Activated T-cell treated with anti-CD3 and anti-CD28 coated beads, Interleukin-2, amount 50 U/mL, for 48 hours (primary cell): ENCODE measurements at places on chromosomes 6 and 20.

- no peak for DNase-seq
Measured at GRCh38 chr20:50067461-50067860, 45.5 kb downstream of the UBE2V1 start.

- DNase-seq = no peak
Measured at GRCh38 chr20:39944861-39945260, 744.2 kb downstream of the MAFB start.

GRCh38 chr6:121305957-121306607, 28.2 kb downstream of the TBC1D32 start:
- no peak for DNase-seq

- DNase-seq = no peak
Measured at GRCh38 chr6:82737965-82738364, 327.7 kb downstream of the UBE3D start.

GRCh38 chr6:53300656-53301551, 47.8 kb downstream of the ELOVL5 start:
- peak; percentile 30 for DNase-seq

DNA sequence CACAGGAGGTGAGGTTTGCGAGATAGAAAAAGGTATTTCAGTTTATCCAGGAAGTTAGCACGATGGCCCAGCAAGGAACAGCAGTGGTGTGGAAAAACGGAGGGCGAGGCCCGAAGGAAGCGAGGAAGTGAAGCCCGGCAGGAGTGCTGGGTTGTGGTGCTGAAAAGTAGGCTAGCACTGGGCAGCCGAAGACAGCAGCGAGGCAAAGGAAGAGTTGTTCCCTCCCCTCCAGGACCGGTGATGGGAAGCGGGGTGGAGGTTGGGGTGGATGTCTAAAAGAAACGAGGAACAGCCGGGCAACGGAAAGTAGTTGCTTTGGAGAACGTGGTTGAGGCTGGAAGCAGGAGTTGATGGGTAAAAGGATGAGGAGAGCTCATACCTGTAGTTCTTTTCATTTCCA, 1.4 kb downstream of the METTL24 start:
- no peak for DNase-seq

- no peak for DNase-seq
Measured at GRCh38 chr6:14867802-14868201, 378.1 kb upstream of the JARID2 start.

DNA sequence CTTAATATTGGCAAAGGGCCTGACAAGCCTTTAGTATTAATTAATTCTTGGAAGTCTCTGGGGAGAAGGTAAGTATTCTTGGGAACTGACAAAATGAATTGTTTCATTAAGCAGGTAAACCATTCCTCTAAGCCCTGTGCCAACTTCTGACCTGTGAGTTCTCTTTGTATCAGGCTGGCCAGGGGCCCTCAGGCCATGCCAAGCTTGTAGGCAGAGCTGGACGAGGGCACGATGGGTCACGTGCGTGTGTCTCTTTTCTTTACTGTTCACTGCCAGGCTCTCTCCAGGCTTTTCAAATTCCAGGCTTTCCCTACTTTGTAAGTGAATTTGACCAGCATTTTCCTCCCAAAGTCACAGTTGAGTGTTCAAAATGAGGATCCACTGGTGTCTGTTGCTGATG, 112.4 kb downstream of the NRN1 start:
- no peak for DNase-seq

GRCh38 chr20:58753267-58753921, 60.8 kb downstream of the NPEPL1 start:
- no peak for DNase-seq

DNA sequence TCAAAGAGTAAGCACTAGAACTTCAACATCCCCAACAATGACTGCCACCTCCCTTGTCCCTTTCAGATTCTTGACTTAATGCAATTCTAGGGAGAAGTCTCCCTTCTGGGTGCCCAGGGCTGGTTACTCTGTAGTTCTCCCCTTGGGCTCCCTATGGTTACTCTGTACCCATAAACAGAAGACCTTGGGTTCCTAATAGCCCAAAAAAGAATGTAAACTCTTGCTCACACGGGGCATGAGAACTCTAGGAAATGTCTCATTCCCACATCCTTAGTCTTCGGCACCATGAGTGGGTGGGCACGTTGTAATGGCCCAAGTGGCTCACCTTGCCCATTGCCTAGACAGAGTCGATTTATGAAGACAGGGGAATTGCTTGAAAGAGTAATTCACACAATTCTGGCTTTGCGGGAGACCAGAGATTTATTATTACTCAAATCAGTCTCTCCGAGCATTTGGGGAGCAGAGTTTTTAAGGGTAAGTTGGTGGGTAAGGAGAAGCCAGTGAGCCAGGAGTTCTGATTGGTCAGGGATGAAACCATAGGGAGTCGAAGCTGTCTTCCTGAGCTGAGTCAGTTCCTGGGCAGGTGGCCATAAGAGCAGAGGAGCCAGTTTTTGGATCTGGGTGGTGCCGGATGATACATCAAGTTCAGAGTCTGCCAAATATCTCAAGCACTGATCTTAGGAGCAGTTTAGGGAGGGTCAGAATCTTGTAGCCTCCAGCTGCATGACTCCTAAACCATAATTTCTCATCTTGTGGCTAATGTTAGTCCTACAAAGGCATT, 61.2 kb upstream of the SIRPG start:
- DNase-seq = no peak

DNA sequence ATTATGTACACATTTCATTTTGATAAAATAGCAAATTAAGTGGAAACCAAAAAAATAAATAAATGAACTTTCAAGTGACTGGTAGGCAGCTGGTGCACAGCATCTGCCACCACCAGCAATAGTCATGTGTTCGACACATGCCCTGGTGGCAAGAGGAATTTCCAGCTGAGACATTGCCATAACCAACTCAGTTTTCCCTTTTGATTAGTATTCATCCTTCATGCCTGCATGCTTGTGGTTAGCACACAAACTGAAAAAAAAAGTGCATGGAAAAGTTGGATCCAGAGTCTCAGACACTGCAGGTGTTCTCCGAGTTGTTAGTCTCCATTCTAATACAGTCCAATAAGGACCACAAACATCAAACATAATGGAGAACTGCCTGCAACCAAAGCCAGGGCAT, 156.0 kb upstream of the SOX4 start:
- no peak for DNase-seq

- DNase-seq = no peak
Measured at GRCh38 chr20:46023999-46024398, 5.0 kb upstream of the SLC12A5 start.

DNA sequence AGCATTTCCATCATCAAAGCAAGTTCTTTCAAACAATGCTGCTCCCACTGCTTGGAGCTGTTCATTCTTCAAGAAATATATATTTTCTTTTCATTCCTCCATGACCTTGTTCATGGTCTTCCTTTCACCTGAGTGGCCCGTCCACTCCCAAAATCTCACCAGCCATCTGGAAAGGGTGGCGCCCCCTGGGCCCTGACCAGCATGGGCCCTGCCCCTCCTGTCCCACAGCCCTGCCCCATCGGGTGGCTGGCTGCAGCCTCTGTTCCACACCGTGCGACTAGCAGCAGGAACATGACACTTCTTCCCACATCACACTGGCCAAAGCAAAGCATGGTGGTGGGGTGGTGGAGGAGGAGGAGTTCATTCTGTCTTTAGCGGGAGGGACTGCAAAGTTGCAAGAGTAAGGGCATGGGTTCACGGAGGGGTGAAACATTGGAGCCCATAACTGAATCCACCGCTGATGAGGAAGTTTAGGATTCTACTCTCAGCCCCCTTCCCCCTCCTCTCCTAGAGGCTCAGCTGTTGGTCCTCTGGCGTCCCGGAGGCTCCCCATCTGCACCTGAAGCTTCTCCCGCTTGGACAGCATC, 195.2 kb upstream of the SLC24A3 start:
- DNase-seq = no peak

- no peak for DNase-seq
Measured at GRCh38 chr6:129140526-129140925, 257.6 kb downstream of the LAMA2 start.

GRCh38 chr6:111600588-111601445, 4.9 kb downstream of the TRAF3IP2 start:
- DNase-seq = no peak

DNA sequence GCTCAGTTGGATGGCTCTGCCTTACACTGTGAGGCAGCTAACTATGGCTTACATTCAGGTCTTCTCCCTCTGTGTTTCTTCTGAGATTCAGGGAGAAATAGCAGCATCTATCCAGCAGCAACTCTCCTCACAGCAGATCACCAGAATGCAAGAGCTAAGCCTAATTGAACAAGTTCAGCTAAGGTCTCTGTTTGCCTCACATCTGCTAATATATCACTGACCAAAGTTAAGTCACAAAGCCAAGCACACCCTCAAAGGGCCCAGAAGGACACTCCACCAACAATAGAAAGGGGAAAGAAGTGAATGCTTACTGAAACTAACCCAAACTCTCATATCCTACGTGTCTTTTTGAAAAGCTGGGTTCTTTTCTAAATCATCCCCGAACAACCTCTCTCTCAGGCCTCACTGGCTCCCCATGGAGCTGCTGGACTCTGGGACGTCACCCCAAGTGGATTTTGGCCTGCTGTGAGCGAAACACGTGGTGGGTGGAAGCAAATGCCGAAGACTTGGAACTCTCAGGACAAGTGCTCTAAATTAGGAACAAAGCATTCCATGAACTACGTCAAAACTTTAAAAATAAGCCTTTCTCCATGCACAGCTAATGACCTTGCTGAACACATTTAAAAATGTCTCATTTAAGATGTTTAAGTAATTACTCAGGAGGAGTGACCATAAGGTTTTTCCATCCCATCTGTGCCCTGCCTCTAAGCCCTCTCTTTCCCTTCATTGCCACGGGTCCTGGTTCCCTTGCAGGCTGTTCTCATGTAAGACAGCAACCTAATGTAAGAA, 167.5 kb upstream of the PLCB4 start:
- DNase-seq = no peak

GRCh38 chr6:24925661-24926060, 10.1 kb downstream of the RIPOR2 start:
- DNase-seq = no peak

DNA sequence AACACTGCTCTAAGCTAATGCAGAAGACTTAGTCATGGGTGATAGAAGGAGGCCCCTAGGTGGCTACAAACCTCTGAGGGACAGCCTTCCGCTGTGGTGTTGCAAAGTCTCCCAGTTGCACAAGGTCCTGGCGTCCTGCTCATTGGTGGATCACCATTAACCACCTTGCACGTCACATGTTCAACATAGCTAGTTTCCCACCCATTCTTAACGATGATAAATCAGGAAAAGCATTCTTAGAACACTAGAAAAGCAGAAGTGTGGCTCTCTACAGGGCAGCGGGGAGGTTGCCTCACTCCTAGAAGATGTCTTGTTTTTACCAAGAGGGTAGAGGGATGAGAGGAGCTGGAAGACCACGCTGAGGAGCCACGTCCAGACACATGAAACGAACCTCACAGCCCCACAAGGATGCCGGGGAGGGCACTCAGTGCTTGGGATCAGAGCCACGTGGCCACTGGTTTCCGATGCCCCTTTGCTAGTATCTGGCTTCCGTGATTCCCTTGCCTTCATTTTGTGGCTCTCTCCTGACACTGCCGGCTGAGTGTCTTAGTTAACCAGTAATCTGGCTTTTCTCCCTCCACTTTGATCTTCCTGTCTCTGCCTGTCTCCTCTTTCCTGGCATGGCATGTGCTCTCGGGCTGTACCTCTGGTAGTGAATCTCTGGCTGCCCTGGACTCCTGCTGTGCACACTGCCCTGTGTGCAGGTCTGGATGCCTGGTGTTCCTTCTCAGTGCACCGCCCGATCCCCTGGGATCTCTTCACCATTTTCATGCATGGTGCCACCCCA, 91.4 kb upstream of the NEDD9 start:
- DNase-seq = no peak

GRCh38 chr6:102679865-102680264, 1286.4 kb downstream of the GRIK2 start:
- DNase-seq = no peak

DNA sequence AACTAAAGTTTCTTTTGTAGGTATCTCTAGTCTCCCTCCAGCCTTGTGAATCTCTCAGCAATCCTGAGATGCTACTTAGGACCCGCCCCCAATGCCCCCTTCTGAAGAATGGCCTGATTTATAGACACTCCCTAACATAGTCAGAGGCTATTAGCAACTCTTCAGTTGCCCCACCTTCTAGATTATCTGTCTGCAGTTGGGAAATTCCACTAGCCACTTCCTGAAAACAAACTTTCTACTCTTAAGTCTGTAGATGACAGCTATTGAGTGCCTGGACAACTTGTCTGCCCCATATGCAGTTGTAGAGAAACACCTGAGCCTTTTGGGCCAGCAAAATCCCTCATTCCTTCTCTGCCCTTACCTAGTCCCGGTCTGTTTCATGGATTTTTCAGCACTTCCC, 188.2 kb upstream of the PREP start:
- no peak for DNase-seq

DNA sequence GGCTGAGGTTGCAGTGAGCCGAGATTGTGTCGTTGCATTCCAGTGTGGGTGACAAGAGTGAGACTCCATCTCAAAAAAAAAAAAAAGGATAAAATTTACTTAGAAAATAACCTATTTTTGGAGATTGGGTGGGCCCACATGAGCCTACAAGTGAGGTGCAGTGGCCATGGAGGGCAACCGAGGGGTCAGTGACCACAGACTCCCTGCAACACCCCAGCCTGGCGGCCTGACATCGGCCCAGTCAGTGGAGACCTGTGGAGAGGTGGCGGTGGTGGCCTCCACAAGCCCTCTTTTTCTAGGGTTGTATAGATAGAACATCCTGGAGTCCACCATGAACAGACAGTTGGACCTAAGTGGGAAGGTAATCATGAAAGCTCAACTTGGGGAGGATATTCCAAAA, 52.7 kb downstream of the BTBD9 start:
- DNase-seq = no peak

- peak; percentile 44 for DNase-seq
Measured at GRCh38 chr6:159093609-159094443, 49.0 kb upstream of the TAGAP start.

GRCh38 chr6:1986454-1987243, 258.8 kb downstream of the GMDS start:
- no peak for DNase-seq

DNA sequence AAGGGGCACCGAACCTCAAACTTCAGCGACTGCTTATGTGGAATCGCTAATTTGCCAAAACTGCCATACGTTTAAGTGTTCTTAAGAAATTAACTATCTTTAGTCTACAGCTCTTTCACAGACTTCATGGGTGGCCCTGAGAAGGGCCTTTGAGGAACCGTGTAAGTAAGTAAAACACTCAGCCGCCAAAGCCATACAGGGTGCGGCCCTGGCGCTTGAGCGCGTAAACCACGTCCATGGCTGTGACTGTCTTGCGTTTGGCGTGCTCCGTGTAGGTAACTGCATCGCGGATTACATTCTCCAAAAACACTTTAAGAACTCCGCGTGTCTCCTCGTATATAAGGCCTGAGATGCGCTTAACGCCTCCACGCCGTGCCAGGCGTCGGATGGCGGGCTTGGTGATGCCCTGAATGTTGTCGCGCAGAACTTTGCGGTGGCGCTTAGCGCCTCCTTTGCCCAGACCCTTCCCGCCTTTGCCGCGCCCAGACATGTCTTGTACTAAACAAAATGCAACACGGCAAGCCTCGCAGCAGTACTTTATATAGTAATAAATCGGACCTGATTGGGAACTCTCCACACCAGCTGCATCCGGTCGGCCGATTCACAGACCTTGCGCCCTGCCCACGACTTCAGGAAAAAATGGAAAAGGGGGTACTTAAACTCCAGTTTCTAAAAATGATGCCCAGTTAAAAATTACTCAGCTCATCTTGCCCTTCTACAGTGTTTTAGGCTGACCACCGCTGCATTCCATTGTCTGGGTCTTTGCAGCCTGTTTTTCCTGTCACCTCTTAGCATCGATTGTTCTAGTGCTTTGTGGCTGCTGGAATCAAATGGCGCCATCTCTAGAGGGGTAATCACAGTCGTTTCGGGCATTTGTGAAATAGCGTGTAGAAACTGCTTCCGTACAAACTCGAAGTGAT, 38.9 kb downstream of the OR2B2 start:
- DNase-seq = peak; percentile 87
